ENCODE measurements at places on chromosomes 6 and 20. TPM values are rescaled to one million over a fixed set of nuclear protein-coding genes. Genes with fewer than 3 reads are reported as not detected.

Gene PSORS1C1
- total RNA-seq, result 3.2 TPM

Gene KHDC1L
- not detected for total RNA-seq

Gene CLVS2
- not detected for total RNA-seq

Gene SIRPD
- not detected for total RNA-seq

Gene FOXA2
- total RNA-seq, result 66.1 TPM

Gene TFAP2C
- 6.5 TPM for total RNA-seq

Gene MTFR2
- 1.1 TPM for total RNA-seq

Gene MEP1A
- total RNA-seq, result 1.1 TPM

Gene ADAM33
- 2.3 TPM for total RNA-seq

Gene PRSS16
- 15.5 TPM for total RNA-seq

Gene GSTA3
- total RNA-seq, result 0.46 TPM

Gene BIRC7
- total RNA-seq, result 1.3 TPM

Gene RIPOR3
- total RNA-seq, result 5.7 TPM

Gene LY6G5B
- total RNA-seq, result 14.2 TPM

Gene FAM83C
- not detected for total RNA-seq

Gene HRH3
- not detected for total RNA-seq

Gene OR2H2
- total RNA-seq, result not detected

Gene TCP11
- 0.46 TPM for total RNA-seq

Gene TRIM10
- 0.07 TPM for total RNA-seq

Gene TINAG
- total RNA-seq, result not detected

Gene NEURL2
- total RNA-seq, result 5.3 TPM

Gene ARFGEF3
- total RNA-seq, result 52.7 TPM

Gene THEMIS
- 1.5 TPM for total RNA-seq

Gene AVP
- total RNA-seq, result not detected

Gene TRIM15
- not detected for total RNA-seq

Gene ELOVL4
- 0.49 TPM for total RNA-seq

Gene BCAS1
- total RNA-seq, result 3.1 TPM

Gene PM20D2
- 15.0 TPM for total RNA-seq

Gene TMC2
- 0.22 TPM for total RNA-seq

Gene C6orf118
- total RNA-seq, result 3.5 TPM

Gene CD83
- 28.2 TPM for total RNA-seq

Measured in upper lobe of left lung (tissue), 6 donors.